Vagina (tissue), 2 donors: ENCODE measurements at places on chromosomes 16 and 17.

DNA sequence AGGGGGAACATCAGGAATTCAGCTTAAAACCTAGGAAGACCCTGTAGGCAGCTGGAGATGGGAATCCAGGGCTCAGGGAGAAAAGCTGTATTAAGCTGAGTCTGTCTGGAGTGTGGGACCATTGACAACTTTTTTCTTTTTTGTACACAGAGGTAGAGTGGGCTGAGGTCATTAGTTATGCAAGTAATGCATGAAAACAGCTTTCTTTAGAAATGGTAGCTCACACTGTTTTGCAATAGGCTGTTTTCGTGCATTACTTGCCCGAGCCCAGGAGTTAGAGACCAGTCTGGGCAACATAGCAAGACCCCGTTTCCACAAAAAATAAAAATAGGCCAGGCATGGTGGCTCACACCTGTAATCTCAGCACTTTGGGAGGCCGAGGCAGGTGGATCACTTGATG lies 46.5 kb downstream of the KATNIP start:
- no peak for DNase-seq

DNA sequence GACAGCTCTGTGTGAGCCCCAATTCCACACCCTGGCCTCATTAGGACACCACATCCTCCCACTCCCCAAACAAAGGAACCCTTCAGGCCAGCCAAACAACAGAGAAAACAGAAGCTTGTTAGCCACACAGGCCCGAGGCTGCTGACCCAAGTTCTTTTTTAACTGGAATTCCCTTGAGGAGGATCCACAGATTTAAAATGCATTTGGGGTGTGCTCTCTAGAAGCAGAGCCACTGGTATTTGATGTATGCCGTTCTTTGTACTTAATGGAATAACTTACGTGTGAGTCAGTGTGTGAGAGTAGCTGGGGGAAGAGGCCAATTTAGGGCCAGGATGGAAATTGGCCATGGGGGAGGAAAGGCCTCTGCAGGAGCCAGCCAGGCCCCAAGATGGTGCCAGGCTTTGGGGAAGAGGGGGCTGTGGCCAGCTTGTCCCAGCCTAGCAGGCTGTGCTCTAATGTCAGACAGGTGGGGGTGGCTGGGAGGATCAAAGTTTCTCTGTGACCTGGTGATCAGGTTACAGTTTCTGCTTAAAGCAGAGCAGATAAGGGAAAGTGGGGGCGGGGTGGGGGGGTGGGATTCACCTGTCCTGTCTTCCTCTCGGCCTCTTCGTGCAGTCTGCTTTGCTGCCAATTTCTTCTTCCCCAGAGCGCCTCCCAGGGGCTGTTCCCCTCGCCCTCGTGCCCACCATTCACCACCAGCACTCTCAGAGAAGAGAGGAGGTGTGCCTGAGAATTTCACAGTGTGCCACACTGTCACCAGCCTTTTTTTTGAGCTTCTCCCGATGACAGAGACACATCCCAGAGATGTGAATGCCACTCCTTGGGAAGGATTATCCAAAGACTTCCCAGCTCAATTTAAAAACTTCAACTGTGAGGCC lies 50.8 kb downstream of the TOM1L2 start:
- no peak for DNase-seq

DNA sequence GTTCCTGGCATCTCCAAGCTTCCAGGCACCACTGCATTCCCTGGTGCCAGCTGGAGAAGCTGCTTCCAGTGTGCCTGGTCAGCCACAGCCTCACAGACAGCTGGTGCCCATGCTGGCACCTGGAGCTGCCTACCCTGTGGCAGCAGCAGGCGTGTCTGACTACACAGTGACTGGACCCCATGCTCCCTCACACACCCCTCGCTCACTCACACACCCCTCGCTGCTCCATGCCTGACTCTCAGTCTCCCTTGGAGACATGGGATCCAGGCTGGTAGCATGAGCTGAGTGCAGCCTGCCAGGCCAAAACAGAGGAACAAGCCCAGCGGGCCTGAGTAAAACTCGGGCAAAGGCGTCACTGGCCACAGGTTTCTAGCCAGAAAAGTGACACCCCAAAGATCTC lies 59.1 kb upstream of the SMIM36 start:
- no peak for DNase-seq

GRCh38 chr17:70717042-70717441 lies 547.7 kb downstream of the KCNJ2 start:
- no peak for DNase-seq

GRCh38 chr17:81962499-81963441 lies 1.8 kb upstream of the NOTUM start:
- DNase-seq, result no peak

- no peak for DNase-seq
Measured at GRCh38 chr16:63813862-63814261, 1308.0 kb downstream of the CDH11 start.

DNA sequence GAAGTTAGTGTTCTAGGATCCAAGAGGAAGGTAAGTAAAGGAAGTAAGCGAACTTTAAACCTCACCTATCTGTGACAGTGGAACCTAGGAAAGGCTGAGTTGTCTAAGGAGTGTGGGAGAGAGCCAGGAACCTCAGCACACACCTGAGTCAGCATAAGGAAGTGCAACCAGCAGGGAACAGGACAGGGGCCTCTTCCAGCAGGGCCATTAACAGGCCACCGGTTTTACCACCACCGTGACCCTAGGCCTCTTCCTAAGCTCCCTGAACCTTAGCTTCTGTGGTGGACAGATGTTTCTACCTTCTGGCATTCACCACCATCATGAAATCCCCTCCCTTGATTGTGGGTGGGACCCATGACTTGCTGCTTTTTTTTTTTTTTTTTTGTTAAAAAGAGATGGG lies 26.7 kb upstream of the GPATCH8 start:
- no peak for DNase-seq

DNA sequence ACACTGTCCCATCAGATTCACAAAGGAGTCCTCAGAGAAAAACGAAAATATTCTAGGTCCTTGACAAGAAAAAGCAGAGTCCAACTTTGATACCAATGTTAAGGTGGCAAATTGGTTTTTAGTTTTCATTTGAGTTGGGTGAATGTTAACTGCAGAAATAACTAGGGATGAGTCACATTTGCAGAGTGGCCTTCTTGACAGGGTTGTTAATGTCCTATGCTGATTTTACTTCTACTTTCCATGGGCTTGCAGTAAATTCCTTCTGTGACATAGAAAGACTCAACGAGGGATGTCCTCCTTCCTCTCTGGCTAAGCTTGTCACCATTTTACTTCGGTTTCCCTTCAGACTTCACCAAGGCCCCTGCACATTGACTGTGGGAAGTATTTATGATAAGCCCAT lies 47.2 kb upstream of the ICAM2 start:
- DNase-seq, result no peak

DNA sequence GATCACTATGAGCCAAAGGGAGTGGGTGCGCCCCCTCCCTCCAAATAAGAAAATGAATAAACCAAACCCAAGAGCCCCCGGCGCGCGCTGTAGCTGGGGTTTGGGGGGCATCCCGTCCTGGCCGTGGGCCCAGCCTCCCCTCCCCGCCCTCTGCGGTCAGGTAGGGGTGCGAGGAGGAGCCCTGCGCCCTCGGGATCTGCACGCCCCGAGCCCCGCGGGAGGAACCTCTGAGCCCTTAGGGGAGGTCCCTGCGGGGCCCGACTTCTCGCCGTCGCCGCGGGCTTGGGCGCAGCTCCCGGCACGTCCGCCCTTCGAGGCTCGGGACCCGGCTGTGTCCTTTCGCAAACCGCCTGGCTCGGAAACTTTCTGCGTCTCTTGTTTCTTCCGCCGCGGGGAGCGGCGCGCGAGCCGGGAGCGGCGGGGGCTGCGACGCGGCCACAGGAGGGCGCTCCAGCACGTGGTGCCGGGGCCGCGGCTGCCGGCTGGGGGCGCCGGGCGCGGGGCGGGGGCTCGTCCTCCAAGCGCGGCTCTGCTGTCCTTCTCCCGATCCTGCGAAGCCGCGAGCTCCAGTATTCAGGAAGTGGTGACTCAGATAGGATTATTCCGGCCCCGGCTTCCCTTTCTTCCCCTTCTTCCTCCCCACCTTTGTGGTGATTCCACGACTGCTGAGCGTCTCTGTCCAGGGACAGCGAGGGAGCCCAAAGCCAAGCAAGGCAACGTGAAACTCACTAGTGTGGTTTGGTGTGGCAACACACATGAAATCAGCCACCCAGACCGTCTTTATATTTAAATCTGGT lies 1.6 kb downstream of the PITPNC1 start:
- DNase-seq, result no peak

GRCh38 chr17:80869481-80870145 lies 122.0 kb upstream of the CHMP6 start:
- DNase-seq, result no peak

GRCh38 chr17:37430051-37430627 lies 23.5 kb downstream of the TADA2A start:
- no peak for DNase-seq

- DNase-seq, result no peak
Measured at GRCh38 chr16:3789375-3790099, 72.2 kb upstream of the TRAP1 start.

DNA sequence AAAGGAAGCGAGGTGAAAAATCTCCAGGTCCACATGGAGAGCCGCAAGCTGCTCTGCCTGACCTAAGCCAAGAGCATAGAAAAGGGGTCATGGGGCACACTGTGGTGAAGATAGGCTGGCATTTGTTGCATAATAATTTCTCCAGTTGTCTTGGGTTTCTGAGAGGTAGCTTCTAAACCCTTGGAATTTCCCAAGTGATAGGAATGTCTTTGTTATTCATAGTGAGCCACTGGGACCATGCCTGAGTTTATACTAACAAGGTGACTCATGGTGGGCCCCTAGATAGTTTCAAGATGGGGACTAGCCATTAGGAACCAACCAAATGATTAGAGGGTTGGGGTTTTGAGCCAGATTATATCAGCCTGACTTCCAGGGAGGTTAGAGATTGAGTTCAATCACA lies 25.6 kb downstream of the SOST start:
- no peak for DNase-seq

DNA sequence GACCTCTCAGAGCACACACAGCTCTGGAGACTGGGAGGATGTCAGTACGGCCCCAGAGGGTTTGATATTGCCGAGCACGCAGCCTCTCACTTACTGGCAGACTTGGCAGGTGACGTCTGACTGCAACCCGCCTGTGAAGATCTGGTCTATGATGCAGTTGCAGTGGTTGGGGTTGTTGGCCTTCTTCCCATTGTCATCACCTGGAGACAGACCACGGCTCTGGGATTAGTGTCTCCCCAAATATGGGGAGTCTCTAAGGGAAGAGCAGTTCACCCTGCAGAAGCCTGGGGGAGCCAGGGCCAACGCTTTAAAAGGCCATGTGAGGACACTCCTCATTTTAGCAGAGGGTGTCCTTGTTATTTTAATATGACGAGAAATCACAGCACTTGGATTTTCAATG lies 30.1 kb downstream of the USP22 start:
- no peak for DNase-seq

GRCh38 chr17:47077576-47077975 lies 98.5 kb upstream of the RPRML start:
- no peak for DNase-seq

DNA sequence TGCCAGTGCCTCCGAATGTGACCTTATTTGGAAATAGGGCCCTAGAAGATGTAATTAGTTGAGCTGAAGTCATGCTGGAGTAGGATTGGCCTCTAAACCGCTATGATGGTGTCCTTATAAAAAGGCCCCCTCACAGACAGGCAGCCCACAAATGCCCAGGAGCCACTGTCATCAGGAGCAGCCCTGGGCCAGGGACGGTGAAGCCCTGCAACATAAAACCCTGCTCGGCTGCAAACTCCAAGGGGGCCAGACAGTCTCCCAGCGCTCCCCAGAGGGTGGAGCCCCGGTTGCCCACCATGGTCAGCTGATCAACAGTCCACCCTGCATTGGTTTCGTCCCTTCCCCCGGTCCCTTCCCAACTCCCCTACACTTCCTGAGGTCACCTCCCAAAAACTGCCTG lies 351.7 kb downstream of the FOXL1 start:
- DNase-seq, result no peak

DNA sequence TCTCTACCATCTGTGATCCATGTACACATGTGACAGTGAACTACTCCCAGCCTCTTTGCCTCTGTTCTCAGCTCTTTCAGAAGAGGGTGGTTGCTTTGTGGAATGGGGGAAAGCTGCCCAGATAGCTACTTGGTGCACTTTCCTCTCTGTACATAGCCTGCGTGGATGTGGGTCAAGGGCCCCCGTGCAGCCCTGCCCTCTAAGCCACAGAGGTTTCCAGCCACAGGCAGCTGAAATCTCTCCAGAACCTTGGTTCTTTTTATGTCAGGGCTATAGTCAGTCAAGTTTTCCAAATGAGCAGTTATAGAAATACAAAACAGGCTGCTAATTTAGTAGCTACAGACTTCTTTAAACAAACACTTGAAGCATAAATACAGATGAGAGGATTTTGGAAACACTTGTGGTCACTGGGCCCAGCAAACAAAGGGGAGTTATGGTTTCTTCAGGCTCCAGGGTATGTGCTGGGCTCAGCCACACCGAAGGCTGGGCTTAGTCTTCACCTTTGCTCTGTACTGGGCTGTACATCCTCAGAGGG lies 199.7 kb upstream of the ASIC2 start:
- no peak for DNase-seq
